ENCODE measurements at places on chromosomes 6 and 20.

DNA sequence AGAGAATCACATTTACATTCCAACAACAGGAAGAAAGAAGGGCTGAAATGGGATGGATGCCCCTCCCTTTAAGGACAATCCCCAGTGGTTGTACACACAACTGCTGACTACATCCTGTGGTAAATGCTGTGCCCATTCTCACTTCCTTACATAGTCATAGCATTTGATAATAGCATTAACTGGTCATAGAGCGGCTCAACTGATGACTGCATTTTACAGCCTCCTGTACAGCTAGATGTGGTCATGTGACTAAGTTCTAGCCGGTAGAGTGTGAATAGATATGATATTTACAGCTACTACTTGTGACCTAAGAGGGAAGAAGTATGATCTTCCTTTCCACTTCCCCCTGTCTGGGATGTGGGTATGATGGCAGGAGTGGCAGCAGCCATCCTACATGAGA lies 24.7 kb downstream of the KCNK17 start:
- DNase-seq, result no peak

GRCh38 chr6:74063391-74063790 lies 367.4 kb downstream of the CD109 start:
- DNase-seq, result no peak

DNA sequence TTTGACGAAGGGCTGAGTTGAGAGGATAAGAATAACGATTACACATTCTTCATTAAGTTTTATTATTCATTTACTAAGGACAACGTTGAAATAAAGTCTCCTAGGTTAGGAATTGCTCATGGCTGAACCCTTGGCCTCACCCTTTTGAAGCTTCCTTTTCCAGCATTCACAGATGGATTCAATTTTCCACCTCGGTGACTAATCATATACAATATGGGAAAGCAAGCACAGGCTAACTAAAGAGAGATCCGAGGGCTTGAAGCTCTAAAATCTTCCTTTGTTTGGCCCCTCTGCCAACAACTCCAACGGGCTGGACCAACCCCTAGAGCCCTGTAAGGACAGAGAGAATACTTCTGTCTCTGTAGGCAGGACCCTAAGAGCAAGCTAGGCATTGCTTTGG lies 159.5 kb downstream of the SOD2 start:
- no peak for DNase-seq

DNA sequence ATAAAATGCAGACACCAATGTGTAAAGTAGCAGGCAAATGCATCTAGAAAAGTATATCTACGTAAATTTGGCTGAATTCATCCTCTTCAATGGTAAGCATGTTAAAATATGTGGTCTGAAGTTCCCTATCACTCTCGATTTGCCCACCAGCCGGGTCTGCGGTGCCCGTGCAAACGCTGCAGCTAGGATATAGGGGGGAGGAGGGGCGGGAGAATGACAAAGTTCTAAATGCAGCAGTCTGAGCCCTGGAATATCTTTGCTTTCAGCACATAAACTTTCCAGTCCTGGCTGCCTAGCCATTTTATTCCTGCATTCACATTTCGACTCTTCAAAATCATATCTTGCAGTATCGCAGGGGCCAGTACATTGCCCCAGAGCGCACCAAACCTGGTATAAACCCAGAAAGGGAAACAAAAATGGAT lies 708 bp downstream of the NRN1 start:
- no peak for DNase-seq

DNA sequence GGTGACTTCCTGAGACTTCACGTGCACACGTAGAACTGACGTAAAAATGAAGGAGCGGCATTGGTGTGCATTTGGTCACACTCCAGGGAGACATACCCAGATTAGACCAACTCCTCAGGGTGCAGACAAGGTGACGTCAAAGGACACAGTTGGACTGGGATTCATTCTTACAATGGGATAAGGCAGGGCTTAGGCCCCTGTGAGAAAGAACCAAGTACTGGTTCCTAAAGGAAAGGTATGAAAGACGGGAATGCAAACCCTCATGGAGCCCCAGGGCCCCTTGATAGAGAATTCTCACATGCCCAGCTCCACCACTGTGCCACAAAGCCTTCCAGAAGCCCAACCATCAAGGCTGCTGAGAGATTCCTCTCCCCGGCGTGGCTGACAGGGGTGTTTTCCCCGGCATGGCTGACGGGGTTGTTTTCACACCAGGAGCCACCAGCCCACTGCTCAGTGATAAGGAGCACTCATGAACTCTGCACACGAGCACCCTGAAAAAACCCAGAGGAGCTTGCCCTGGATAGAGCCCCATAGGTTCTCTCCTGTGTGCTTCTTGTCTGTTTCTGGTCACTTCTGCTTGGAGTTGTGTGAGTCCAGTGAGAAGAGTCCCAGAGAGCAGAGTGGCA lies 90.1 kb downstream of the CAP2 start:
- no peak for DNase-seq

DNA sequence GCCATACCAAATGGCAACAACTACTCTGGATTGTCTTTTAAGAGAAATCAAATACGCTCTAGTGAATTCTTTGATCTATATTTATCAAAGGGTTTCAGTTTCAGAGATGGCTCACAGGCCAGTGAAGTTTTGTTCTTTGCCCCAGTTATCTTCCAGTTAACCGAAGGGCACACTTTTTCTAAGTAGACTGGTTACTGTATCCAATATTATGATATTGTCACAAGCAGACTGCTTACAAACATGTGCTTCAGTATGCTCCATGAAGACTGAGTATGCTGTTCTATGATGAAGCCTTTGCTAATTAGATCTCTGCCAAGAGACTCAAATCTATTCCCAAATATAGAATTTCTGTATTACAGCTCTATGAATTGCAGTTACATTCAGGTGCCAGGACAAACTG lies 181.1 kb downstream of the REV3L start:
- DNase-seq, result no peak

DNA sequence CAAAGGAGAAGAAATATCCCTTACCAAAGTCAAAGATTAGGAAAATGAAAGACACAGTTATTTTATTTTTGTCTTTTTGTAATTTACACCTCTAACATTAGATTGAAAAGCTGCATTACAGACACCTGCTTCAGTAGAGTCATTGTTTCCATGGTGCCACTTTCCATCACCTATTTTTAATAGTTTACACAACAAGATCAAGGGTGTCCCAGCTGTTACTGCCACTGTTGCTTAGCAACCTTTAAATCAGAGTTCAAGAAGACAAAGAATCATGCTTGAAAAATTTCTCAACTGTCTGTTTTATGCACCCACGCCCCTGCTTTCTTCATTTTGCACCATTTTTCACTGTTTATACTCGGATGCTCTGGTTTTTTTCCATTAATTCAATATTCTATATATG lies 668.2 kb upstream of the GJE1 start:
- no peak for DNase-seq

GRCh38 chr6:46078294-46078693 lies 51.5 kb upstream of the ENPP4 start:
- DNase-seq, result no peak

- DNase-seq, result no peak
Observed at GRCh38 chr6:84362193-84362821, 134.9 kb upstream of the CEP162 start.

GRCh38 chr20:6058684-6059295 lies 4.9 kb upstream of the LRRN4 start:
- DNase-seq, result no peak

DNA sequence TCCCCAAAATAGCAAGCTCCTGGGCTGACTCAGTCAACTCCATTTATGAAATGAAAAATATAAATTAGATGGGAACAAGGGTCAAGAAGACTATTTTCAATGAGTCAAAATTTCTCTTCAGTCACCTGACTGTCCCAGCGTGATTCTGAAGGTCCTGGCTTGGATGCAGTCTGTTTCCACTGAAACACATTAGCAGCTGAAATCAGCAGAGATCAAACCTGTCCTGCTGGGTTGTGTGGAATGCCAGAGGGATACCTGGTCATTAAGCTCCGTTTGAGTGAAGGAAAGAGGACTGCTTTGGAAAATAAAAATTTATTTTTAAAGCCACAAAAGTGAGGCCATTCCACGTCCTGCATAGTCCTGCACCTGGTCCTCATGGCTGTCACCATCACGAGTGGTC lies 37.4 kb downstream of the PXDC1 start:
- DNase-seq, result no peak

- no peak for DNase-seq
Observed at GRCh38 chr6:24632573-24632972, 13.4 kb downstream of the KIAA0319 start.

DNA sequence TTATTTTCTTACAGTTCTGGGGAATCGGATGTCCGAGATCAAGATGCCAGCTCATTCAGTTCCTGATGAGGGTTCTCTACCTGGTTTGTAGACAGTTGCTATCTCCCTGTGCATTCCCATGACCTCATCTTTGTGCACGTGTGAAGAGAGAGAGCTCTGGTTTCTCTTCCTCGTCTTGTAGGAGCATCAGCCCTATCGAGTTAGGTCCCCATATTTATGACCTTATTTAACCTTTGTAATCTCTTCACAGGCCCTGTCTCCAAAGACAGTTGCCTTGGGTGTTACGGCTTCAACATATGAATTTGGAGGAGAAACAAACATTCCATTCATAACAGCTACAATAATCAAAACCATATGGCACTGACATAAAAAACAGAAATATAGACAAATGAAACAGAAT lies 455.3 kb downstream of the HACE1 start:
- no peak for DNase-seq

- no peak for DNase-seq
Observed at GRCh38 chr6:47187893-47188587, 121.7 kb downstream of the TNFRSF21 start.

DNA sequence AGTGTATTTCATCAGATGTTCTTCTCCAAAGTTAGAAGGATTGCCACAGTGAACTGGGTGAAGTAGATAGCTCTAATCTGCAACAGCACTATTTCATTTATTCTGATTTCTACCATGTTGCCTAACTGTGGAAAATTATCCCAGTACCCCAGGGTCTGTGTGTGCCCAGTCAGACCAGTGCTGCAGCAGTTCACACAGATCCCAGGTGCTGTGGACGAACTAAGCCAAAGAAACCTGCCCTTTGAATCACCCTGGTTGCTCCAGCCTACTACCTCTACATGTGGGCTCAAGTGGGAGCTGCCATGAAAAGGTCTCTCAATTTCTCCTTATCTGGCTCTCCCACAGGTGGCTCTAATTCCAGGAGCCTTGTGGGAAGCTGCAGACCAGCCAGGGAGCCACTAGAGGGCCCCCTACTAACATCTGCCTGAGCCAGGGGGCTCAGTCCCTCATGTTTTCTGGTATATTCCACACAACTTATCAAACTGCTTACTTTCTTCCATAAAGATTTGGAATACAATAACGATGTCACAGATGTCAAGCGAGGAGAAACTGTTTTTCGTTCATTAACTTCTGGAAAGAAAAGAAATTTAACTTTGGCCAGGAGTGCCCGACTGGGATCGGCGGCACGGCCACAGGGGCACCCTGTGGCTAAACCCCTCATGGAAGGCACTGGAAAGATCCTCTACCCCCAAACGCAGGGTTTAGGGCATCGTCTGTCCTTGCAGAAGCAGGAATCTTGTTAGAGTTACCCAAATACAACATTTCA lies 31.6 kb upstream of the LY86 start:
- DNase-seq, result peak; percentile 9

GRCh38 chr6:51199733-51200260 lies 381.1 kb downstream of the TFAP2B start:
- DNase-seq, result no peak

DNA sequence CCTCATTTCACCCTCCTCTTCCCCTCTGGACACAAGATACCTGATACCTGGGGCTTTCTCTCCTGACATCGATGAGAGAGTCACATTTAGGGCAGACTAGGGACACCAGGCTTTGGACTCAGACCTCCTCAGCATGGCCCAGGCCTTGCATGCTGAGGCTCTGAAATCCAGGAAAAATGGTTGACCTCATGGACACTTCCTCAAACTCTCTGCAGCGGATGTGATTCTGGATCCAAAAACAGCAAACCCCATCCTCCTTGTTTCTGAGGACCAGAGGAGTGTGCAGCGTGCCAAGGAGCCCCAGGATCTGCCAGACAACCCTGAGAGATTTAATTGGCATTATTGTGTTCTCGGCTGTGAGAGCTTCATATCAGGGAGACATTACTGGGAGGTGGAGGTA lies 10.9 kb downstream of the BTN3A1 start:
- DNase-seq, result no peak

DNA sequence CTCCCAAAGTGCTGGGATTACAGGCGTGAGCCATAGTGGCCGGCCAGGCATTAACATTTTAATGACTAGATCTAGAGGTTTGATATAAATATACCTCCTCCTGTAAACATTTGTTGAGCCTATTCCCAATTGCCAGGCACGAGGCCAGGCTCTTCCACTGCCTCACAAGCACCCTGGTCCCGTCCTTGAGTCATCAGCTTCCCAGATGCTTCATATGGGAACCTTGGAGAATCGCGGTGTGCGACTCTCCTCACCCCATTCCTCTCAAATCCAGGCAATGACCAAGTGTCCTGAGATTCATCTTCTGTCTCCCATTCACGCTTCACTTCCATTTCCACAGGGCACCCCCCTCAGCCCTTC lies 35.9 kb upstream of the PIM1 start:
- no peak for DNase-seq

- DNase-seq, result no peak
Observed at GRCh38 chr6:109429496-109429895, 10.9 kb downstream of the PPIL6 start.

GRCh38 chr6:107600121-107600520 lies 110.2 kb downstream of the SOBP start:
- DNase-seq, result no peak

DNA sequence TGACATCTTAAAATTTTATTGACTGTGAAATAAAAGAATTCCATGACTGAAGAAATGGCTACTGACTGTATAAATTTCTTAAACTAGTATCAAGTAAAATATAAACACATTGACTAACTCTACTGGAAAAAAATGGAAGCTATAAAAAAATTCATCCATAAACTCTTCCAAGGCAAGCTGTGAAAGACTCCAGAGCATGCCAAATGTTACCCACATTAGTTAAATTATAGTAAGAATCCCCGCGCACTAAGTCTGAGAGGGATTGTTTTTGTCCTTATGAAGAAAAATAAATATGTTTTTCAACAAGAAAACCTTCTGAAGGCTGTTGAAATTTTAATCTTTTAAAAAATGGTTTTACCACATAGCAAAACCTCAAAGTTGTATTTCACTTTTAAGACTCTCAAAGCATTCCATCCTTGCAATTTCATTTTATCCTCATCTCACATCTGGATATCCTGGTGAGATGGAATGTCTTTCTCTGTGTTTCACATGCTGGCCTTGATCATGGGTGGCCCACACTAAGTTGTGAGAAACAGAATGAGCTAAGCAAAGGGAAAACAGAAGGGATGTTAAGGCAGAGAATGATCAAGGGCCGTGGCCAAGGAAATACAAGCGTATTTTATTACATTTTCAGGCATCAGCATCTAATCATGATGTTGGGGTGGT lies 732.5 kb downstream of the KIF16B start:
- no peak for DNase-seq

- DNase-seq, result no peak
Observed at GRCh38 chr6:29753309-29753644, 30.0 kb downstream of the HLA-F start.

- no peak for DNase-seq
Observed at GRCh38 chr6:107732461-107732860, 91.7 kb downstream of the SCML4 start.

GRCh38 chr6:110882274-110882619 lies 7.7 kb downstream of the AMD1 start:
- DNase-seq, result no peak

- DNase-seq, result no peak
Observed at GRCh38 chr6:21201637-21202350, 391.8 kb upstream of the SOX4 start.

GRCh38 chr20:8633366-8633765 lies 435.5 kb upstream of the PLCB4 start:
- no peak for DNase-seq
